ENCODE measurements at places on chromosomes 11 and 22.

DNA sequence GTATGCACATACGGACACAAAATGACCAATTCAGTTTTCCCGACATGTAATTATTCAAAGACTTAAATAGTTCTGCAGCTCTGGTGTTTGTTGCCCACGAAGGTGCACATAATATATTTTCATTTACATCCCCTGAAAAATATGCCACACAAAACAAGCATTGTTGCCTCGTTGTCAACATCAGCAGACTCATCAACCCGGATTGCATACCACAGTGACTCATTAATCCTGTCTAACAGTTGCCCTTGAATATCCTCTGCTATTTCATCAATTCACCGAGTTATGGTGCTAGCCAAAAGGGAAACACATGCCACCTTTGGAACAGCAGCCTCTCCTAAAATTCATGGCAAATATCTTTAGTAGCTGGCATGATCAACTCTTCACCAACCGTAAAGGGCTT is 582.2 kb downstream of the LRRC4C start:
- no peak for DNase-seq

DNA sequence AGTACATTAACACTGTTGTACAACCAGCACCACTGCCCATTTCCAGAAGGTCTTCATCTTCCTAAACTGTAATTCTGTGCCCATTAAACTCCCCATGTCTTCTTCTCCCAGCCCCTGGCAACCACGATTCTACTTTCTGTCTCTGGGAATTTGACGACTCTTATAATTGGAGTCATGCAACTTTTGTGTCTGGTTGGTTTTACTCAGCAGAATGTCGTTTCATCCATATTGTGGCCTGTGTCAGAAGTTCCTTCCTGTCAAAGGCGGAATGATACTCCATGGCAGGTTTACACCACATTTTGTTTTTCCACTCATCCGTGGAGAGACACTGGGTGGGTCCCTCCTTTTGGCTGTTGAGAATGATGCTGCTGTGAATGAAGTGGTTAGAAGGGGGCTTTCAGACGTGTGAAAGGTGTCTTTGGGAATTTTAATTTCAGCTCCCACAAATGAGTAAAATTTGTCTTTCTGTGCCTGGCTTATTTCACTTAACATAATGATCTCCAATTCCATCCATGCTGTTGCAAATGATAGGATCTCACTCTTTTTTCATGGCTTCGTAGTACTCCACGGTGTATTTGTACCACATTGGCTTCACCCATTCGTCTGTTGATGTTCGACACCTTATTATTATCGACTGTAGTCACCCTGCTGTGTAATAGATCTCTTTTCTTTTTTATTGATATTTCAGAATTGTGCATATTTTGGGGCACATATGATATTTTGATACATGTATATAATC is 86.1 kb upstream of the SEPTIN5 start:
- no peak for DNase-seq

DNA sequence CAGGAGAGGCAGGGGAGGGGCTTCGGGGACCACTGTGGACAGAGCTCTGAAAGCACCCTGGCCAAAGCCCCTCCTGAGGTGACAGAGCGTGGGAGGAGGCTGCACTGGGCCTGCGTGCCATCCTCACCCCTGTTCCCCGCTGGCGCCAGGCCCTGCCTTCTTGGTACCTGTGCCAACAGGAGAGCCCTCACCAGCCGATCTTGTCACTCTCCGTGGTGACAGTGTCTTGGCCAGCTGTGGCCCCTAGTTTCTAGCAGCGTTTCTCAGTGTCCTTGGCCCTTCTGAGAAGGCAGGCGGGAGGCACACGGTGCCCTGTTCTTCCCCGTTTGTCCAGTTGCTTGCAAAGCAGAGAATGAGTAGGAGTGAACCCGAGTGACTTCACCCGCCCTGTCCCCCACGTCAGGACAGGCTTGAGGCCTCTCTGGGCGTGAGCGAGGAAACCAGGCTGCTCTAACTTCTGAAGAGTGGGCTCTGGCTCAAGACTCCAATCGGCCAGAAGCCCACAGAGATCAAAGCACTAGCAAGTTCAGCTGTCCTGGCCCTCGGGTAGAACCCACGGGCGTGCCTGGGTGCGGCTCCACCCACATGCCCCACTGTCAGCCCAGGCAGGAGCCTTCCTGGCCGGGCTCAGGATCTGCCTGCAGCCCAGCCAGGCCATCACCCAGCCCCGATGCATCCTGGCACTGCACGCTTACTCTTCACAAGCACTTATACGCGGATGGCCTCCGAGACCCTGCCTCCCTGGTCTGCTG is 60.2 kb upstream of the EMID1 start:
- no peak for DNase-seq

- DNase-seq = no peak
Observed at GRCh38 chr11:17629113-17629512, 82.1 kb downstream of the OTOG start.

DNA sequence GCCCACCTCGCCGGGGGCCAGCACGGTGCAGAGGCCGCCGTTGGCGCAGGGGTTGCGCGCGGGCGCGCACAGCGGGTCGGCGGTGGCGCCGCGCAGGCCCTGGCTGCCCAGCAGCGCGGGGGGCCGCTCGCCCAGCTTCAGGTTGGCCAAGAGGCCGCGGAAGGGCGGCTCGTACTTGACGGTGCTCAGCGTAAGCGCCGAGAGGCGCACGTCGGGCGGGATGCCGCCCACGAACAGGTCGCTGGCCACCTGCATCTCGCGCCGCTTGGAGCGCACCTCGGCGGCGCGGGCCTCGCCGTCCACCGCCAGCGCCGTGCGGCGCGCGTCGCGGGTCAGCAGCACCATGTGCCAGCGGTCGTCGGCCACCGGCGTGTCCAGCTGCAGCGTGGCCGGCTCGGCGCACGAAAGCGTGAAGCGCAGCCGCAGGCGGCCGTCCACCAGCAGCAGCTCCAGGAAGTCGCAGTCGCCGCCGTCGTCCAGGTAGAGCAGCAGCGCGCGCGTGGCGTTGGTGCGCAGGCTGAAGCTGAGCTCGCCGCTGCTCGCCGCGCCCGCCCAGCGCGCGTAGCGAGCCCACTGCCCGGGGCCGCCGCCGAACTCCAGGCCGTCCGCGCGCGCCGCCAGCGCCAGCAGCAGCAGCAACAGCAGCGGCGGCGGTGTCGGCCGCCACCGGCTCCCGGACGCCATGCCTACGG is 9.8 kb downstream of the NRXN2 start:
- no peak for DNase-seq

DNA sequence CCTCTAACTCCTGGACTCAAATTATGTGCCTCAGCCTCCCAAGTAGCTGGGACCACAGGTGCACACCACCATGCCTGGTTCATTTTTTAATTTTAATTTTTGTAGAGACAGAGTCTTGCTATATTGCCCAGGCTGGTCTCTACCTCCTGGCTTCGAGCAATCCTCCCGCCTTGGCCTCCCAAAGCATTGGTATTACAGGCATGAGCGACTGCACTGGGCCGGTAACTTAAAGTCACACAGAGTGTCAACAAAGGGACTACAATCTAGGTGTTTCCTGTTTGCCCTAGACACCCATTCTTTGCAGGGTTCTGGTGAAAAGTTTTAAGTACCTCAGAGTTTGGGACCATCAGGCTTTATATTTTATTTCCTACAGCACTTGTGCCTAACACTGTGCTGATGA is 8.4 kb downstream of the UVRAG start:
- no peak for DNase-seq

DNA sequence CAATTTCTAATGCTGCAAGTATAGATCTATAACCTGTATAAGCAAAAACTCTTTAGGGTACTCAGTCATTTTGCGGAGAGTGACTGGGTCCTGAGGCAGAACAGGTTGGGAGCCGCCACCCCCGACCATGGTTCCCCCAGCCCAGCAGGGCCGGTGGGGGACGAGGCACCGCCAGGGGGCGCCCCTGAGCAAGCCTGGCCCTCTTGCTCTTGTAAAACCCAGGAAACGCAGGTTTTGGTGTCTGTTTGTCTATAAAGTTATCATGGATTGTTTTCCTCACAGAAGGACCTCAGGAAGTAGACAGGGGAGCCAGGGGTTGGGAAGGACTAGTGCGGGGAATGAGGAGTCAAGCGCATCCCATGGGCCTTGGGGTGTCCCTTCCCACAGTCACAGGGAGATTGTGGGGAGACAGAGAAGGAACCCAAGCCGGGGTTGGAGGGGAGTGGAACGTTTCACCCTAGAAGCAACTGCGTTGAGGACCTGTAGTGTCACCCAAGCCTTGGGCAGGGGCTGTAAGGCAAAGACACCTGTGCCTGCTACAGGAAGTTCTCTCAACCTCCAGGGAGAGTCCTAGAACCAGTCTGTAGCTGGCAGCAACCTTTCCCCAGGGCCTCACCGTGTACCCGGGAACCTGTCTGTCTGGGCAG is 26.4 kb downstream of the KCTD17 start:
- peak; percentile 81 for DNase-seq

- DNase-seq = no peak
Observed at GRCh38 chr11:16393340-16393739, 37.0 kb upstream of the SOX6 start.

- no peak for DNase-seq
Observed at GRCh38 chr22:45014654-45015053, 4.8 kb upstream of the PHF21B start.

- DNase-seq = no peak
Observed at GRCh38 chr22:46086577-46087335, 63.6 kb upstream of the PPARA start.

DNA sequence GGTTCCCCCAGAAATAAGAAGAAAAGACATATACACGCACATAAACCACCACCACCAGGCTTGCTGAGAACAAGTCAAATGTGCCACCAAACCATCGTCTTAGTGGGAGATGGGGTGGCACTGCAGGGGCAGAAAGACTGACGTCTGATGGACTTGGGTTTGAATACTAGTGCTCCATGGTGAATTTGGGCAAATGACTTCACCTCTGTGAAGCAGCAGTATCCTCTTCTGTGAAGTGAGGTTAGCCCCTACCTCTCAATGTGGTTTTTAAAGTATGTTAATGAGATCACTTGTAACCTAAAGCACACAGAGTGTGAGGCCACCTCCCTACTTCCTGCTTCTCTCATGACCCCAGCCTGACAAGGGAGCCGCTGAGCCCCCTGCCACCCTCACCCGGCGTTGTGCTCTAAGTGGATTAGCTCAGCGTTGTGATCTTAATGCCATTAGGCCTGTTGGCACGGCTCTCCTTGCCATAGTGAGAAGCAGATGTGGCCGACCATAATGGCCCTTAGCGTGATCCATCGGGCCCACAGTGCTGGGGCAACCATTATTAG is 14.4 kb downstream of the ZBTB16 start:
- no peak for DNase-seq

- no peak for DNase-seq
Observed at GRCh38 chr11:93491973-93492372, 51.2 kb downstream of the SMCO4 start.

- no peak for DNase-seq
Observed at GRCh38 chr11:119316016-119316728, 758 bp downstream of the MCAM start.

- peak; percentile 36 for DNase-seq
Observed at GRCh38 chr11:19241260-19242178, 774 bp upstream of the E2F8 start.

DNA sequence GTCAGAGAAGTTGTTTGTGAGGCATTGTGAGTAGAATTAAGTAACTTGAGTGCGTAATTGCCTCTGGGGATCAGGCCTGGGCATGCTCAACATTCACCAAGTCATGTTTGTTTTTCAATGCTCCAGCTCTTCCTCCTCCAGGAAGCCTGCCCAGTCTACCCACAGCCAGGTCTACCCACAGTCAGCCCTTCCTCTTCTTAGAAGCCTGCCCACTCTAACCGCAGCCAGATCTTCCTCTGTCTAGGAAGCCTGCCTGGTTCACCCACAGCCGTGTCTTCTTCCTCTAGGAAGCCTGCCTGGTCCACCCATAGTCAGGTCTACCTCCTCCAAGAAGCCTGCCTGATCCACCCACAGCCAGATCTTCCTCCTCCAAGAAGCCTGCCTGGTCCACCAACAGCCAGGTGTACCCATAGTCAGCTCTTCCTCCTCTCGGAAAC is 25.0 kb downstream of the LRP5 start:
- DNase-seq = no peak

DNA sequence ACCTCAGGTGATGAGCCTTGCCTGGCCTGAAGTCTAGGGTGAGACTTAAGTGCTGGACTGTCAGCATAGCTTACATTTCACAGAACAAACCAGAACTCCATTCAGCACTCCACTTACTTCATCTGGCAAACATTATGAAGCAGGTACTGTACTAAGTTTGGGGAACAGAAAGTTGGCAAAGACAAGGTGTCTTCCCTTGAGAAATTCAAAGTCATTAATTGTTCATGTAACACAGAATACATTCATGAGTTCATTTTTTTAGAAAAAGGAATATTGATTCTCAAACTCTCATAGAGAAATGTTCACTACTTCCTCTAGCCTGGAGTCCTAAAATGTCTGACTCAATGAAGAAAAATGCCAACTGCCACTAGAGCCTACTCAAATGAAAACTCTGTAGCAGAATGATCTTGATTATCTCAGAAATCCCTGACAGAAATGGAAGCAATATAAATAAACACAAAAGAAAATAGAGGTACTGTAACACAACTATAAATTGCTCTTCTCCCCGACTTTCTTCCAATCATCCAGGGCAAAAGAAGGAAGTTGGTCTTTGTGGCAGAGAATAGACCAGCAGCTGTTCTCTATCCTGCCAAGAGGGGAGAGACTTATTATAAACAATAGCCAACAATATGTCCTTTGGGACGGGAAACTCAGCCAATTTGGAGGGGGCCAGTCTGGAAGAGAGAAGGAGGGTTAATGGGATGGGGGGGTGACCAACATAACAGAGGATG is 129.2 kb upstream of the MTMR2 start:
- no peak for DNase-seq

DNA sequence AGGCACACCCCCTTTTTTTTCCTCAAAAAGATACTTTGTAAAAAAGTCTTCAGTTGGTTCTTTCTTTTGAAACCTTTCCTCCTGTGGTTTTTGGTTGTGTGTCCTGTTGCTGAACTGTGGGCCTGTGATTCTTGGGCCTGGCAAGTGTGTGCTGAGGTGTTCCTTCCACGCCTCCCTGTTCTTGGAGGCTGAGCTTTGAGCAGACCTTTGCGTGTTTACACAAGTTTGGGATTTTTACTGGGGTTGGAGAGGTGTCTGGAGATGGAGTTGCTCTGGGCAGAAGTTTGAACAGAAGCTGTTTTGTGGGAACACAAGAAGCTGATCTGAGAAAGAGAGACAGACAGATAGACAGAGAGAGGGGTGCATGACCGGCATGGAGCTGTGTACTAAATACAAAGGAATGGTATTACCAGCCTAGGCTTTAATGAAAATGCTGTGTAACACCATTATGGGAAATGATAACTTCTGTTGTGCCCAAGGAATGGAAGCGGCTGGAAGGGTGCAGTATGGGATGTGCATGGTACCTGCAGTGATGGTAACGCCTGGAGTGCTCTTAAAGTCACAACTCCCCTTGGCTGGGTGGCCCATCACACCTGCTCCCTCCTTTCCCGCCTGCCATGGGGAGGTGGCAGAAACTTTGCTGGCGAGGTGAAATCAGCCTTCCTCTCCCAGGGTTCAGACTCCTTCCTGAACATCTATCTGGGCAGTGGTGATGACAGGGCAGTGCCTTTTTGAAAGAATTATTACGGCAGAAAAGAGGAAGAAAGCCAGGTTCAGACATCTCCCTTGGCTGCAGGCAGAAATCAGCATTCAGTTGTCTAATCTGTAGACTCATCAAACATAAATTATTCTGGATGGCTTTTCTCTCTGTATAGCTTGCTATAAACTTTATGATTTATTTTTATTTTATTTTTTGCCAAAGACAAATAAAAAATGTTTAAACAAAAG is 70.4 kb downstream of the LDLRAD3 start:
- no peak for DNase-seq

Data from stimulated activated CD8-positive, alpha-beta memory T cell treated with anti-CD3 and anti-CD28 coated beads, Interleukin-2, amount 100 ng/mL, for 48 hours (primary cell).